ENCODE measurements at places on chromosomes 1 and 21.
A peak's percentile ranks its signal among the peaks of the same experiment; 100 is the strongest.

DNA sequence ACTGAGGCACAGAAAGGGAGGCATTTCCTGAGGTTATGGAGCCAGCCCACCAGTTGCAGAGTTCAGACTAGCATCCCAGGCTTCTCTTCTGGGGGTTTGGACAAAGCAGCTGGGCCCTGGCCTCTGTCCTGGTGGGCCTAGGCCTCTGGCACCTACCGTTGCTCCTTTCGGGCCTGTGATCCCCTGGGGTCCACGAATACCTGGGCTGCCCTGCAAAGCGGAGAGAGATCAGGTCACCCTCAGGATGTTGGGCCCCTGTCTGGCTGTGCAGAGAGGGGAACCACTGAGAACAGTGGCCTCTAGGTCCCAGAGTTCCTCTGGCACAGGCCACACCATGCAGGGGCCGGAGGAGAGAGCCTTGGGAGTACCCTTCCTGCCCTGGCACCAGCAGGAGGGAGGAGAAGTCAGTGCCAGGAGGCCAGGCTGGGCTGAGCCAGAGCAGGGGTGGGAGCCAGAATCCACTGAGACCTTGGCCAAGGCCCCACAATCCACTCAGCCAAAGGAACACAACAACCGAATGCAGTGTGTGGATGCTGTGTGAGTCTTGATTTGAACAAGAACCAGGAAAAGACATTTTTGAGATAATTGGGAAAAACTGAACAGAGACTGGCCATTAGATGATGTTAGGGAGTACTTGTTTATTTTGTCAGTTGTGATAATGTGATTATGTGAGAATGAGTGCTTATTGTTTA is 8.9 kb downstream of the COL9A2 start:
- DNase-seq: no peak

- DNase-seq: no peak
Observed at GRCh38 chr1:41925712-41926111, 7.0 kb upstream of the HIVEP3 start.

GRCh38 chr1:232868793-232869491 is 63.7 kb downstream of the MAP10 start:
- no peak for DNase-seq

DNA sequence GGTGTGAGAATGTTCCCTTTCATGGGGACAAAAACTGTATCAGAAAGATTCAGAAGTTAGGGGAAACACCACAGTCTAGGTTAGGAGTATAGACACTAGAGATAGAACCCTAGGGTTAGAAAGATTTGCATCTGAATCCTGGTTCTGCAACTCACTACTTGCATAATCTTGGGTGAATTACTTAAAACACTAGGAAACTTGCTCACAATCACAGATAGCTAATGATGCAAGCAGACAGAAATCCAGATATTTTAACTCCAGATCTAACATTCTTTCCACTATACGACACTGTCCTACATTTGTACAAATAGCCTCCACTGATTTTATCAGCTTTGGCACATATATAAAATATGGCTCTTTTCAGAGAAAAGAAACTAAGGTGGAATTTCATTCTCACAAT is 30.8 kb upstream of the GLIS1 start:
- no peak for DNase-seq

DNA sequence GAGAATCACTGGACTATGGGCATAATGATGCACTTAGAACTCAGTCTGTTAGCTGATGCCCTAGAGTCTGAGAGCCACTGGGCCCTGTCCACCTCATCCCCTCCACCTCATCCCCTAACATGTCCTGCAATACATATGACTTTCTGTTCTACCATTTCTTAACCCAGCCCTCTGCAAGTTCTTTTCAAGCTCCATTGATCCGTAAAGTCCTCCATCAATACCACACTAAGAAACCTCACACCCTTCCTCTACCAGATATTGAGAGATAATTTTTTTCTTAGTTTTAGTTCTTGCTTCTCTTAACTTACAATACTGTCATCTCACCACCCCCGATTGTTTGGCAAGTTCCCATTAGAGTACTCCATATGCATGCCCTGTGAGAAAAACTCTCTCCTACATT is 22.1 kb downstream of the FCRL4 start:
- DNase-seq: no peak

GRCh38 chr1:150874455-150875196 is 1.8 kb downstream of the ARNT start:
- no peak for DNase-seq

DNA sequence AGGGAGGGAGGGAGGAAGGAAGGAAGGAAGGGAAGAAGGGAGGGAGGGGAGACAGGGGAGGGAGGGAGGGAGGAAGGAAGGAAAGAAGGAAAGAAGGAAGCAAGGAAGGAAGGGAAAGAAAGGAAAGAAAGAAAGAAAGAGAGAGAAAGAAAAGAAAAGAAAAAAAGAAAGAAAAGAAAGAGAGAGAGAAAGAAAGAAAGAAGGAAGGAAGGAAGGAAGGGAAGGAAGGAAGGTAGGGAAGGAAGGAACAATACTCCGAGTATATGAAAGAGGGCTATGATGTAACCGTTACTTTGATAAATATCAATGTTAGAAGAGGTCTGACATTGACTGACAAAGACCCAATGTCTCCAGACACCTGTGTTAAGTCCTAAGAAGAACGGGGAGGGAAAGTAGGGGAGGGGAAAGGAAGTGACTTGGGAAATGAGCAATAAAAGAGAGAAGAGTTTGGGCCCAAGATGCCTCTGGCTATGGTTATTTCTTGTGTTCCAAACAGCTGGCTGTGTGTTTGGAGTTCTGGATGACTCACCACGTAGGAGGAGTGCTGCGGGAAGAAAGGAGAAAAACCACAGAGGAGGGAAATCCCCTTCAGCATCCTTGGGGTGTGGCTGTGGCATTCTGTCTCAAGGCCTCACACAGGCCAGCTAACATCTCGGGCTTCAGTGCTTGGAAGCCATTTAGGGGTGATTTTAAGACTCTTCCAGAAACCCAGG is 37.0 kb upstream of the RXRG start:
- peak; percentile 46 for DNase-seq

GRCh38 chr21:28671549-28672195 is 321.0 kb downstream of the LTN1 start:
- no peak for DNase-seq

DNA sequence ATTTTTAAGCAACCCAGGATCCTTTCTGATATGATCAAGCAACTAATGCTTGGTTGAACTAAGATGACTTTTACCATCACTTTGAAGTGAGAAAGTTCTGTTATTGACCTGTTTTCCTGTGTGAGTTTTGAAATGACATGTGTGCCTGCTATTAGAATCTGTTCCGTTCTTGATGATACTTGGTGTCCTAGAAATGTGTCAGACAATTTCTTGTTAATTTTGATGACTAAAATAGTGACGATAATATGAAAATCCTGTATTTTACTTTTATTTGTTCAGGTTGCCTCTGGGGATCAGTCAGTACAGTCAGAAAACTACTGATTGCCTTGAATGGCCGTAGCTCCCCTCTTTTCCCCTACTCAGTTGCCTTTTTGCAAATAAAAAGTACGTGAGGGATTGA is 228.0 kb downstream of the RYR2 start:
- no peak for DNase-seq

DNA sequence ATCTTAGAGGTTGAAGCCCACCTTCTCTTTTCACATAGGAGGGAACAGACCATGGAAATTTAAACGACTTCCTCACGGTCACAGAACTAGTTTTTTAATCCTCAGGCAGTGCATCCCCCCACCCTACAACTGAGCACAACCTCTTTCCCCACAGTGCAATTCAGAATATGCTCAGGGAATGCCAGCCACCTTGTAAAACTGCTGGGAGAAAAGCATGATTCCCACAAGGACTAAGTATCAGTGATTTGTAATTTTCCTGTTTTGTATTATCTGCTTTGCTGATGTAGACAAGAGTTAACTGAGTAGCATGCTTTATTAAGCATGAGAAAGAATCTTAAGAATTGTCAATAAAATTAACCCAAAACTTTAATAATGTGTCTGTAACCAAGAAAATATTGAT is 23.8 kb downstream of the TMEM50A start:
- no peak for DNase-seq

DNA sequence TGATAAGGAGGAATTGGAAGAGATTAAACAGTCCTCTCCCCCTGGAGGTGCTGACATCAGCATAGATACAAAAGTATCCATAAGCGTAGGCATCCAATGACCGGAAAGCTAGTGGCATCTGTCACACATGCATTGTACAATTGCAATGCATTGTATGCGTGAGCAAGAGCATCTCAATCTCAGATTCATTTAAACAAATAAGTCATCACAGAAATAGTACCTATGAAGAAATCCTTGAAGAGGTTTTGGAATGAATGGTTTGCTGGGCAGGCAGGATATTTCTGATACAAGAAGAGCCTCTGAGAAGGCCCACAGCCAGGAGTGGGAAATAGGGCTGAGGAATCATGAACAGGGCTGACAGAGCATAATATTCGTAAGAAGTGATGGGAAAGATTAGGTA is 88.9 kb upstream of the ABCD3 start:
- DNase-seq: no peak

GRCh38 chr1:193325042-193325441 is 138.6 kb upstream of the B3GALT2 start:
- no peak for DNase-seq

- no peak for DNase-seq
Observed at GRCh38 chr1:17594026-17594425, 54.5 kb downstream of the ARHGEF10L start.

- DNase-seq: no peak
Observed at GRCh38 chr1:198121056-198121826, 35.6 kb upstream of the NEK7 start.

- no peak for DNase-seq
Observed at GRCh38 chr1:67484492-67484891, 54.3 kb upstream of the SERBP1 start.

GRCh38 chr1:206495011-206495461 is 12.3 kb upstream of the RASSF5 start:
- DNase-seq: no peak

- DNase-seq: no peak
Observed at GRCh38 chr1:67166196-67166595, at the start of gene IL23R. TSS of gene IL23R (plus strand) at chr1:67166454. CDS start at chr1:67168121, 1,667 bp downstream.

GRCh38 chr1:64172458-64172983 is 30.9 kb upstream of the UBE2U start:
- peak; percentile 33 for DNase-seq

- no peak for DNase-seq
Observed at GRCh38 chr1:215776336-215776735, 209.2 kb downstream of the KCTD3 start.

DNA sequence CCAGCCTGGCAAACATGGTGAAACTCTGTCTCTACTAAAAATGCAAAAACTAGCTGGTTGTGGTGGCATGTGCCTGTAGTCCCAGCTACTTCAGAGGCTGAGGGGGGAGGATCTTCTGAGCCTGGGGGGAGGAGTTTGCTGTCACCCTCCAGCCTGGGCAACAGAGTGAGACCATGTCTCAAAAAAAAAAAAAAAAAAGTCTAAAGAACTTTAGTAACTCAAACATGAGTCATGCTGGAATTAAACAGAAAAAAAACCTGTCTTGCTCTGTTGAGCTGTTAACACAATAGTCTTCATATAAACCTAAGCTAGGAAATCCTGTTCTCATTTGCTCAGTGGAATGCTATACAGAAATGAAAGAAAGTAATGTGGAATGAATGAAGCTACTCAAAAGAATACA is 16.7 kb upstream of the DISP1 start:
- no peak for DNase-seq

GRCh38 chr1:21637514-21637913 is 31.6 kb downstream of the RAP1GAP start:
- no peak for DNase-seq

GRCh38 chr1:209158851-209159250 is 424.7 kb upstream of the CAMK1G start:
- no peak for DNase-seq

GRCh38 chr1:194570476-194570875 is 1384.1 kb upstream of the B3GALT2 start:
- DNase-seq: no peak

- DNase-seq: no peak
Observed at GRCh38 chr1:208176649-208177048, 67.5 kb downstream of the PLXNA2 start.

DNA sequence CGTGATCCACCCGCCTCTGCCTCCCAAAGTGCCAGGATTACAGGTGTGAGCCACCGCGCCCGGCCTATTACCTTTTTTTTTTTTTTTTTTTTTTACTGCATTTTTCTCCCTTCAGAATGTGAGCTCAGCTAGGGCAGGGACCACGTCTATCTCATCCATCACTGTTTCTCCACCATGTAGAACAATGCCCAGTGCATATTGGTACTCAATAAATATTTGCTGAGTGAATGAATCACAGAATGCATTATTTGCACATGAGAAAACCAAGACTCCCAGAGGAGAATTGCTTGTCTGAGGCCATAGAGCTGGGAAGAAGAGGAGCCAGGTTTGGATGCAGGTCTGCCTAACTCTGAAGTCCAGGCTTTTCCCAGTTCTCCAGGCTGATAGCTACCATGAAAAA is 8.2 kb upstream of the SLC9A1 start:
- DNase-seq: no peak

DNA sequence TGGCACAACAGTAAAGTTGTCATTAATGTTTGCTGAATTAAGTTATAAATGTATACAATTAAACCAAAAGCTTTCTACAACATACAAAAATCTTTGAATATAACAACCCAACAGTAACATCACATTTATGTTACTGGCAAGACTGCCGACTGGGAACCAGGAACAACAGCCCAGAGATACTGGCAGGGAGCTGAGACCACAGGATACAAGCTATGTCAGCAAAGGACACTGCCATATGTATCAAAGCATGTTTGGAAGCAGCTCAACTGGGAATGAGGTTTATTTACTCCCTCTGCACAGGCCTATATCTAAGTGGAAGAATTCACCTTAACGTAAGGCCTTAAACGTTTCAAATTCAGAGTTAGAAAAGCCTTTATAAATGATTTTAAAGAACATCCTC is 50.4 kb downstream of the ARHGAP29 start:
- no peak for DNase-seq

DNA sequence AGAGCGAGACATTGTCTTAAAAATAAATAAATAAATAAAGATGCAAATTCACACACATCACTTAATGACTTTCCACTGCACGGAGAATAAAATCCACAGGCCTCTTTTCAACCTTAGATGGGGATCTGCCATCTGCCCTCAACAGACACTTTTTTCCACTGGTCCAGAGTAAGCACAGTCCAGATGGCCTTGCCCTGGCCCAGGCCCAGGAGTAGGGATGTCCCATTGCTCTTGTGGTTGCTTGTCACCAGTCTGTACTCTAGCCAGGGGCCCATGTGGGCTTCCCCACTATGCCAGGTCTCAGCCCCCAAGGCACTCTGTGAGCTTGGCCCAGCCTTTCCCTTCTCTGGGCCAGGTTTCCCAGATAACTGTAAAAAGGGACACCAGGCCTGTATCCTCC is 17.4 kb downstream of the PLOD1 start:
- no peak for DNase-seq

DNA sequence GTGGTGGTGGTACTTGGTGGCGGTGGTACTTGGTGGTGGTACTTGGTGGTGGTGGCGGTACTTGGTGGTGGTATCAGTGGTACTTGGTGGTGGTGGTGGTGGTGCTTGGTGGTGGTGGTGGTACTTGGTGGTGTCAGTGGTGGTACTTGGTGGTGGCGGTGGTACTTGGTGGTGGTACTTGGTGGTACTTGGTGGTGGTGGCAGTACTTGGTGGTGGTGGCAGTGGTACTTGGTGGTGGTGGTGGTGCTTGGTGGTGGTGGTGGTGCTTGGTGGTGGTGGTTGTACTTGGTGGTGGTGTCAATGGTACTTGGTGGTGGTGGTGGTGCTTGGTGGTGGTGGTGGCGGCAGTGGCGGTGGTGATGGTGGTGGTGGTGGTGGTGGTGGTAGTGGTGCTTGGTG is 20.2 kb downstream of the COQ8A start:
- DNase-seq: no peak

GRCh38 chr1:234526922-234527321 is 47.9 kb upstream of the TARBP1 start:
- no peak for DNase-seq

GRCh38 chr21:16579538-16579937 is 849.8 kb downstream of the USP25 start:
- no peak for DNase-seq
